Frontal cortex (tissue), 4 donors: ENCODE measurements at places on chromosomes 11 and 22. TPM values are rescaled to one million over a fixed set of nuclear protein-coding genes. Genes with fewer than 3 reads are reported as not detected.

DNA sequence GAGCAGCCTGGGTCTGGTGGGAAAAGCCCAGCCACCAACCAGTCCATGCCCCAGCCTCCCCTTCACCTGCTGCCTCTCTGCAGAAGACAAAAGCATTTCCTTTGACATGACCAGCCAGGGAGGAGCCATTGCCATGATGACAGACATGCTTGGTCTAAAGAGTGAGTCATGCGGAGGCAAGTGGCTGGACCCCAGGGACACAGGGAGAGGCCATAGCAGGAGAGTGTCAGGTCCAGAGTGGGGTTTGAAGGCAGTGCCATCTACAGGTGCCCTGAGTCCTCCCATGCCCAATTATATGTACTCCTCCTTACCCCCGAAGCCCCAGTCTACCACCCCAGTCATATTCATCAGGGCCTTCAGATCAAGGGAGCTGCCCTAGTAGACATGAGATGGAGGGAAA, 67.4 kb downstream of the SCN3B start:
- DNase-seq: no peak

ANKRD49 gene
- 25.3 TPM for total RNA-seq

RASSF10 gene
- 2.4 TPM for total RNA-seq

DNA sequence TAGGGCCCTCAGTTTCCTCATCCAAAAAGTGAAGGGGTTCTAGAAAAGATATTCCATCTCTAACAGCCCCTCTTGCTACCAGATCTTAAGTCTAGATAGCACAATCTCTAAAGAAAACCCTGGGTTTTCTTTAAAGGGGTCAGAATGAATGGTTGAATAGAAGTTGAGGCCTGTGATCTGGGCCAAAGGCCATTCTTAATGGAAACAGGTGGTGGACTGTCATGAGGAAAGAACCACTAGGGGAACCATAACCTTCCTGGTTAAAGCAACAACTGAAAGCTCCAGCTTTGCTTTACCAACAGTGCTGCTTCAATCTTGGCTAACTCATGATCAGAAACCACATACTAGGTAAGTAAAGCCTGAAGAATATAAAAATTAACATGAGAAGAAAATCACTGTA, 1.8 kb downstream of the CELF1 start:
- DNase-seq: no peak
